H1 (cell line): ENCODE measurements at places on chromosomes 4 and X. TPM values are rescaled to one million over a fixed set of nuclear protein-coding genes. Genes with fewer than 3 reads are reported as not detected.
A peak's percentile ranks its signal among the peaks of the same experiment; 100 is the strongest.

The ETDA gene
- not detected in 2 replicates for polyA plus RNA-seq

- H3K4me1 ChIP-seq, result no peaks in the 10 kb centered on the region
- no peaks in the 10 kb centered on the region for H3K27me3 ChIP-seq
- H3K27ac ChIP-seq, result no peak overlapping the region
These were observed 30.3 kb upstream of the CXCL8 start for GRCh38 chr4:73710094-73710493.

- H3K27ac ChIP-seq, result no peak overlapping the region
- H3K4me3 ChIP-seq, result no peak overlapping the region
- H3K4me1 ChIP-seq, result peaks cover 29% of the 10 kb centered on the region
- no peaks in the 10 kb centered on the region for H3K27me3 ChIP-seq
These were observed 6.9 kb downstream of the PSAPL1 start for GRCh38 chr4:7427831-7428260.

GRCh38 chr4:1799387-1800375 lies 6.6 kb downstream of the FGFR3 start:
- H3K36me3 ChIP-seq, result no peaks in the 10 kb centered on the region; the same call in 1 of the 2 replicates
- peaks cover 13% of the 10 kb centered on the region for H3K27me3 ChIP-seq
- H3K27ac ChIP-seq, result no peak overlapping the region
- no peak overlapping the region for H3K4me3 ChIP-seq
- DNase-seq, result no peak
- H3K4me1 ChIP-seq, result peaks cover 3% of the 10 kb centered on the region

The AKAP14 gene
- 0.77 and 0.79 TPM in 2 replicates for polyA plus RNA-seq

GRCh38 chrX:40173143-40174000 lies 75.6 kb upstream of the BCOR start:
- peak overlapping the region; percentile 57; the same call in 1 of the 2 replicates for H3K4me3 ChIP-seq
- peaks cover 10% of the 10 kb centered on the region for H3K4me1 ChIP-seq
- no peak overlapping the region for H3K27ac ChIP-seq
- no peaks in the 10 kb centered on the region for H3K36me3 ChIP-seq
- no peak for DNase-seq

- no peaks in the 10 kb centered on the region for H3K36me3 ChIP-seq
- H3K4me1 ChIP-seq, result no peaks in the 10 kb centered on the region
- DNase-seq, result no peak
- H3K27ac ChIP-seq, result no peak overlapping the region
These were observed 87.9 kb downstream of the PDK3 start for GRCh38 chrX:24553011-24553410.

DNA sequence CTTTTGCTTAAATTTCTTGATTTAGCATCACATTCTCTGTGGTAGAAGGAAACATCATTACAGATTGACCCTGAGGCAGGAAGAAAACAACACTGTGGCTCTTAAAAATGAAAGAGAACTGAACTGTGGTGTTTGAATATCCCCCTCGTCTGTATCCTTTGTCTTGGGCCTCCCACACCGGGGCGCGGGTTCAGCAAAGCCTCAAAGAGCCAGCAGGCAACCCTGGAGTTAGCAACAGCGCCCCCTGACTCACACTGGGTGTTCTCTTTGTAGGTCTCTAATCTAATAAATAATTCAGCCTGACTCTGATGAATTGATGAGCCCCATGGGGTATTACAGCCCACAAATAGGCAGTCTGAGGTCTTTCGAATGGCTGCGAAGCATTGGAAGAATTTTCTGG lies 46.1 kb upstream of the CTSO start:
- H3K27ac ChIP-seq, result no peak overlapping the region
- H3K4me3 ChIP-seq, result no peak overlapping the region

The FRMPD4 gene
- polyA plus RNA-seq, result 0.02 and 0.05 TPM in 2 replicates

DNA sequence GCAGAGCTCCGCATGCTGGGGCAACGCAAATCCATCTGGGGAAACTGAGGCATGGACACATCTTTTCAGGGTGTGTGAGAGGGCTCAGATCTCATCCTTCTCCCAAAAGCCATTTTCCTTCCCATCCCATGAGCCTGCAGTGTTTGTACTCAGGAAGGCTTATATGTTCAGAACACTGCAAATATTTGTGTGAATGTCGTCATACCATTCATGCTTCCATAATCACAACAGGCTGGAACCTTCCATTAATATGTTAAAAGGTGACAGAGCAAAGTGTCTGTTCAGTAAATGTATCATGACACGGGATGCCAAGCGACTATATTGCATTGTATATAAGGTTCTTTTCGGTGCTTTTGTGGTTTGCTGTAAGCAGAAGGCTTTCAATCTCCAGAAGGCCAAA lies 8.5 kb downstream of the TRIML1 start:
- no peak for DNase-seq
- H3K36me3 ChIP-seq, result no peaks in the 10 kb centered on the region
- no peak overlapping the region for H3K4me3 ChIP-seq
- no peak overlapping the region for H3K27ac ChIP-seq
- no peaks in the 10 kb centered on the region for H3K4me1 ChIP-seq
- H3K27me3 ChIP-seq, result no peaks in the 10 kb centered on the region

- no peak overlapping the region for H3K27ac ChIP-seq
- H3K4me3 ChIP-seq, result no peak overlapping the region
- peak; percentile 56 for DNase-seq
- no peaks in the 10 kb centered on the region for H3K36me3 ChIP-seq
- H3K4me1 ChIP-seq, result no peaks in the 10 kb centered on the region
These were observed 23.5 kb downstream of the NDP start for GRCh38 chrX:43949669-43950068.

DNA sequence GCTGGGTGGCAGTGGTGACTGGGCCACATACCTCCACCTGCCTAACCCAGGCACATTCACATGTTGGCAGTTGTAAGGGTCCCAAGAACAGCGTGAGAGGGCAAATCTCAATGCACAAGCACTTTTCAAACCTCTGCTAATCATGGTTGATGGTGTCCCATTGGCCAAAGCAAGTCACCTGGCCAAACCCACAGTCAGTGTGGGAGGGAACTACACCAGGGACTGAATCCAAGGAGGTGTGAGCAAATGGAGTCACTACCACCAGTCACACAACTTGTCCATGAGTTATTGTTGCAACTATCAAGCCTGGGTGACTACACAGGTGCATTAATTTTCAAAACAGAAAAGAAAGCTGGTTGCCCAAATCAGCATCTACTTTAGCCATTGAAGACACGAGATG lies 260.1 kb downstream of the BCOR start:
- no peak for DNase-seq
- H3K36me3 ChIP-seq, result no peaks in the 10 kb centered on the region
- H3K27ac ChIP-seq, result no peak overlapping the region
- H3K4me3 ChIP-seq, result no peak overlapping the region

DNA sequence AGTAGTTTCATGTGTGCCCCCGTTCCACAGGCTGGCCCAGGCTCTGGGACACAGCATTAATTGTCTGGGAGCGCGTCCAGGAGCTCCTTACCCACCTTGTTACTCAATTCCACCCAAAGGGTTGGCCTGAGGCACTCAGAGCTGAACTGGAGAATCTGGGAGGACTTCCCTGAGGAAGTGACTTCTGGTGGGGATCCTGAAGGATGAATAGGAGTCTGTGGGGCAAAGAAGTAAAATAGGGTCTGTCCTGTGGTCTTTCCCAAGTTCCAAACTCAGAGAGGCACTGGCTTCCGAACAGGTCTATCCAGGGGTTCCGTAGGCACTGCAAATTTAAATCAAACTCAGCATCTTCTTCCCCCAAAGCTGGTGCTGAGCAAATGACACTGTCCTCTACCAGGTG lies 204.3 kb downstream of the AFAP1 start:
- H3K36me3 ChIP-seq, result no peaks in the 10 kb centered on the region
- H3K27me3 ChIP-seq, result 0 out of 2 replicates have a peak, but pooled peaks cover 2% of the 10 kb centered on the region
- no peak overlapping the region for H3K4me3 ChIP-seq
- no peak overlapping the region for H3K27ac ChIP-seq

DNA sequence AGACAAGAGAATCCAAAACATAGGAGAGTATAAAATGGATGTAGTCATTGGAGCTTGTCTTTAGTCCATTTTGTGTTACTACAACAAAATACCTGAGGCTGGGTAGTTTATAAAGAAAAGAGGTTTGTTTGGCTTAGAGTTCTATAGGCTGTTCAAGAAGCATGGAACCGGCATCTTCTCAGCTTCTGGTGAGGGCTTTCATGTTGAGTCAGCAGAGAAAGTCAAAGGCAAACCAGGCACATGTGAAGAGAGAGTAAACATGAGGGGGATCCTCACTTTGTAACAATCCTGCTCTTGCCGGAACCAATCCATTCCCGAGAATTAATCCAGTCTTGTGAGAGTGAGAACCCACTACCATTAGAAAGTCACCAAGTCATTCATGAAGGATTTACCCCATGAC lies 8.1 kb upstream of the HCCS start:
- no peak for DNase-seq
- no peak overlapping the region for H3K4me3 ChIP-seq
- no peaks in the 10 kb centered on the region for H3K4me1 ChIP-seq
- H3K27me3 ChIP-seq, result no peaks in the 10 kb centered on the region

DNA sequence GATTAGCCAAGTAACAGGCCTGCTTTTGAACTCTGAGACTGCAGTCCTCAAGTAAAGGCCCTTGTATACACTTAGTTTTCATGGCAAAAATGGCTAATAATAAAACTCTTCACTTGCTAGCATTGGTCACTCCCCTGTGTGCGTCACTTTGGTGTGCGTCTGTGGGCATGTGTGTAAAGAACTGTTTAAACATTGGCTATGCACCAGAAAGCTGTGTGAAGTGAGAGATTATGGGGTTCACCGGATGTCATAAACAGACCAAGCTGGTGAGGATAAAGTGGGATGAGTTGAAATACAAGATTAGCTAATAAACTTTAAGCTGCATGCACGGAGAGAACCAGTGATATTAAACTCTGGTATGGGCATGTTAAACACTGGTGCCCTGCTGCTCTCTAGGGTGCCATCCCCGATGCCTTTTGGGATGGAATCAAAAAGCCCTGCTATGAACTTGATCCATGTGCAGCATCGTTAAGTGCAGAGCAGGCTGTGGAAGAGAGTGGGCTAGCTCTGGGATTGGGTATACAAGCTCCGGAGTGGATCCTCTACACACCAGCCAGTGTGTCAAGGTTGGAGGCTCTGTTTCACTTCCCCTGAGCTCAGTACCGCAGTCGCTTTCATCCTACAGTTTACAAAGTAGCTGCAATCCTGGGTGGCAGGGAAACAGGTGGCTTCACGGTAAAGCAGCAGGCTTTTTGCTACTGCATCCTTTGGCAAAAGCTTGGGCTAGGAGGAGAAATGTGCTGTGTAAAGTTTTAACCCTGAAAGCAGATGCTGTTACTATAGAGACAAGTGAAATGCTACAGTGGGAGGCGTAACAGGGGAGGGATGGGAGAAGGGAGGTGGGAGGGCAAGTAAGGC lies 108.3 kb upstream of the SLC4A4 start:
- no peak overlapping the region for H3K4me3 ChIP-seq
- no peak overlapping the region for H3K27ac ChIP-seq
- no peaks in the 10 kb centered on the region for H3K36me3 ChIP-seq
- peaks cover 4% of the 10 kb centered on the region; the same call in 1 of the 2 replicates for H3K4me1 ChIP-seq
- H3K27me3 ChIP-seq, result no peaks in the 10 kb centered on the region
- DNase-seq, result no peak

The OTOP1 gene
- polyA plus RNA-seq, result not detected in 2 replicates

GRCh38 chr4:15910155-15910940 lies 28.2 kb downstream of the FGFBP1 start:
- no peak overlapping the region for H3K27ac ChIP-seq
- no peak overlapping the region for H3K4me3 ChIP-seq
- H3K27me3 ChIP-seq, result no peaks in the 10 kb centered on the region
- no peaks in the 10 kb centered on the region for H3K36me3 ChIP-seq

The CLDN22 gene
- not detected in 2 replicates for polyA plus RNA-seq

The TLR7 gene
- polyA plus RNA-seq, result 0.02 TPM in 1 of 2 replicates, not detected in the other

DNA sequence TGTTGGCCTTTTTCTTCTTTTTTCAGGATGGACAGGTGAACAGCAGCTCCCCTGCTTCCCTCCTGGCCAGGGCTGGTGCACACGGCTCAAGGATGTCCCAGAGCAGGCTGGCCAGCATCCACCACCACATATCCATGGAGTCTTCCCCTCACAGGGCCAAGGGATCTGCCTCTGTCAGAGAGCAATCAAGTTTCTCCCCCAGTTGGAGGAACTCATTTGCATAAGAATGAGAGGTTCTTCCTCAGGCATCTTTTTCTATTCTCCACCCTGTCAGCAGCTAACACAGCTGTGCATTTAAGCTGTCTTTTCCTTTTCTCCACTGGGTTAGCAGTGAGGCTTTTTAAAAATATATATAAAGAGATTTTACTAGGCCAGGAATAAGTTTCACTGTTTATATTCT lies 143.8 kb downstream of the ANAPC10 start:
- no peaks in the 10 kb centered on the region for H3K4me1 ChIP-seq
- DNase-seq, result no peak
- no peaks in the 10 kb centered on the region for H3K36me3 ChIP-seq

DNA sequence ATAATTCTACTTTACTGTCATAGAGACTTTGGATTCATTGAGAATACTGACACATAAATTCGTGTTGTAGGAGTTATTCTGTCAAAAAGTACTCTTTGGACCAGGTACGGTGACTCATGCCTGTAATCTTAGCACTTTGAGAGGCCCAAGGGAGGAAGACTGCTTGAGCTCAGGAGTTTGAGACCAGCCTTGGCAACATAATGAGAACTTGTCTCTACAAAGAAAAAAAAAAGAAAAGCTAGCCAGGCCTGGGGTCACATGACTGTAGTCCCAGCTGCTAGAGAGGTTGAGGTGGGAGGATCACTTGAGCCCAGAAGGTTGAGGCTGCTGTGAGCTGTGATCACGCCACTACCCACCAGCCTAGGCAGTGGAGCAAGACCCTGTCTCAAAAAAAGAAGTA lies 54.9 kb downstream of the WDR19 start:
- no peak for DNase-seq
- no peaks in the 10 kb centered on the region for H3K27me3 ChIP-seq
- H3K27ac ChIP-seq, result no peak overlapping the region
- peaks cover 3% of the 10 kb centered on the region; the same call in 1 of the 2 replicates for H3K36me3 ChIP-seq
- no peak overlapping the region for H3K4me3 ChIP-seq

The TMEM144 gene
- 0.99 and 1.9 TPM in 2 replicates for polyA plus RNA-seq

The TLR10 gene
- not detected in 2 replicates for polyA plus RNA-seq

DNA sequence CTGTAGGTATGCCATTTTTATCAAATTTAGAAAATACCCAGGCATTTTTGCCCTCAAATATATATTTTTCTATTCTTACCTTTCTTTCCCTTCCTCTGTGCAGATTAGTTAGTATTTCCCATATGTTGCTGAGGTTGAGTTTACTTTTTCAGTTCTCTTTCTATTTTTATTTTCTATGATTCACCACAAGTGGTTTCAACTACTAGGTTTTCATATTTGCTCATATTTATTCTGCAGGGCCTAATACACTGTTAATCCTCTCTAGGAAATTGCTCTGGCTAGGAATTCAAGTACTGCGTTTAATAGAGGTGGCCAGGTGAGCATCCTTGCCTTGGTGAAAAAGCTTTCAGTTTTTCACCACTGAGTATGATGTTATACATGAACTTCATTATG lies 1535.3 kb upstream of the PCDH10 start:
- no peak for DNase-seq
- no peak overlapping the region for H3K4me3 ChIP-seq
- H3K27me3 ChIP-seq, result no peaks in the 10 kb centered on the region
- no peaks in the 10 kb centered on the region for H3K36me3 ChIP-seq

The PPARGC1A gene
- 0.54 and 0.60 TPM in 2 replicates for polyA plus RNA-seq

- H3K27me3 ChIP-seq, result no peaks in the 10 kb centered on the region
- H3K36me3 ChIP-seq, result no peaks in the 10 kb centered on the region
- no peak for DNase-seq
- no peak overlapping the region for H3K4me3 ChIP-seq
- no peak overlapping the region for H3K27ac ChIP-seq
- H3K4me1 ChIP-seq, result no peaks in the 10 kb centered on the region; the same call in none of the 2 replicates
These were observed 51.0 kb upstream of the ENPP6 start for GRCh38 chr4:184268584-184269160.

The MAMLD1 gene
- polyA plus RNA-seq, result 0.20 and 0.26 TPM in 2 replicates

The GPR50 gene
- 1.9 and 3.5 TPM in 2 replicates for polyA plus RNA-seq

The RASGEF1B gene
- polyA plus RNA-seq, result 1.2 and 1.6 TPM in 2 replicates
